ENCODE measurements at places on chromosomes 2 and 18.

DNA sequence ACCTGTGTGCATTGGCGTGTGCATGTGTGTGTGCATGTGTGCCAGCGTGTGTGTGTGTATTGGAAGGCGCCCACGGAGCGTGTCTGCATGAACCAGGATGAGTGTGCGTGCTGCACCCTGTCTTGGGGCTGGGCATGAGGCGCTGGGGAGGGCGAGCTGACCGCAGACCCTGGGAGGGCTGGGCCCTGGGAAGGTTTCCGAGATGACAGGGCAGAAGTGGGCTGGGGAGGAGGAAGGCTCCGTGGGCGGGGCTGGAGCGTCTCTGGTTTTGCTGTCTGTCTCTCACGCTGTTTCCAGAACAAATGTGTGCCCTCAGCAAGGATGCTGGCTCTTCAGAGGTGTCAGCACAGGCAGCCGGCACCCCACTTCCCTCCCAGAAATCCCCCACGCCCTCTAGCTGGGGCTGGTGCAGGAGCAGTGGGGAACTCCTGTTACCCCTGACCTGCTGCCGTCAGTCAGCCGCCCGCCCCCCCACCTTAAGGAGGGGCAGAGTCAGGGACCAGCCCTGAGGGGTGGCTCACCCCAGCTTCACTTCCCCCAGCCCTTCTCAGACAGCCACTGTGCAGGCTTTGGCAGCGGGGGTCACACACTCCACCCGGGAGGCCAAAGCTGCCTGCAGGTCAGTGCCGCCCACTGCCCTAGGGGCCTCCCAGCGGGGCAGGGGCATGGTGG lies at the start of gene GPR35:
Gene GPR35 (plus strand): TSS at position 531 of the 672 bp plus-strand sequence. CDS start 4,473 bp downstream, outside the sequence.
- peak; percentile 86 for DNase-seq

GRCh38 chr18:57267368-57267925 lies 84.9 kb upstream of the ST8SIA3 start:
- DNase-seq, result no peak

DNA sequence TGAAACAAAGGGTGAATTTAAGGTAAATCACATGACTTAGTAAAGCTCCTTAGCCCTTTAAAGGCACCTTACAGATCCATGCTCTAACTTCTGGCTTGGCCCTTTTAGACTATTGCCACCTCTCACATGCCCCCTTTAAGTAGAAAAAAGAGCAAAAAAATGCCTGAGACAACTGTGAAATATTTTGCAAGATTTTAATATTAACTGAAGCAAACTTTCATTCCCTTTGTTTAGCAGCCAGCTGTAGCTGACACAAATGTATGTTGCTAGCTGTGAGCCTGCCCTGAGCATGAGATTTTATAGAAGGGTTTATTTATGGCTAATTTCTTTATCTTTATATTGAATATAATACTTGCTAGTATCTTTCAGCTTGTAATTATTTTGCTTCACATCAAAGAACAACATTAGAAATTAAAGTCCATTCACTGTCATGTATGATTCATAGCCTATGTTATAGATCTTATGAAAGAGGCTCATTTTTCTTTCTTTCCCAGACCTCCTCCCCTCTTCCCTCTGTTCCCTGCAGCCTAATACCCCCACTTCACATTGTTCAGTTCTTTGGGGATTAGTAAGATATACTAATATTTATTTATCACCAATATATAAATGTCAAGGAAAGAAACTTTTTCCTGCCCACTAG lies 637.2 kb upstream of the ZEB2 start:
- DNase-seq, result no peak

- DNase-seq, result peak; percentile 51
Observed at GRCh38 chr2:26692897-26693849, 651 bp downstream of the KCNK3 start.

DNA sequence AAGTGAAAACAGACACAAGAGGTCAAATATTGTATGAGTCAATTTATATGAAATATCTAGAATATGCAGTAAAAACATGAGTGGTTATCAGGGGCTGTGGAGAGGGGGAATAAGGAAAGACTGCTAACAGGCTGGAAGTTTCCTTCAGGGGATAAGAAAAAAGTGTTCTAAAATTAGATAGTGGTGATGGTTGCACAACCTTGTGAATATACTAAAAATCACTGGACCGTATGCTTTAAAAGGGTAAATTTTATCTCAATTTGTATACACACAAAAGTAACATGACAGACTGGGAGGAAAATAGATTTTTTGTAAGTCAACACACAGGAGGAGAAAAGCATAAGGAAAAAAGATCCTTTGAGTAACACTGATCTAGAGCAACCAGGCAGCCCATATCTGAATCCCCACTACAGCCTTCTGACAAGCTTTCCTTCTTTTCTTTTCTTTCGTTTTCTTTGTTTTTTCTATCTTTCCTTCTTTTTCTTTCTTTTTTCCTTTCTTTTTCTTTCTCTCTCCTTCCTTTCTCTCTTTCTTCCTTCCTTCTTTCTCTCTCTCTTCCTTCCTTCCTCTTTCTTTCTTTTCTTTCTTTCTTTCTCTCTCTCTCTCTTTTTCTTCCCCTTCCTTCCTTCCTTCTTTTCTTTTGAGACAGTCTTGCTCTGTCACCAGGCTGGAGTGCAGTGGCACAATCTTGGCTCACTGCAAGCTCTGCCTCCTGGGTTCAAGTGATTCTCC lies 95.4 kb downstream of the AAK1 start:
- DNase-seq, result peak; percentile 18
